Naive thymus-derived CD8-positive, alpha-beta T cell (primary cell): ENCODE measurements at places on chromosomes 13 and 19. TPM values are rescaled to one million over a fixed set of nuclear protein-coding genes. Genes with fewer than 3 reads are reported as not detected.

- H3K4me3 ChIP-seq: no peak overlapping the region
- no peaks in the 10 kb centered on the region for H3K36me3 ChIP-seq
- no peak overlapping the region for H3K27ac ChIP-seq
- H3K27me3 ChIP-seq: no peaks in the 10 kb centered on the region
These were observed 7.3 kb downstream of the PIAS4 start for GRCh38 chr19:4014541-4015491.

GRCh38 chr19:709965-710571, 1.3 kb downstream of the PALM start:
- no peak for DNase-seq
- peaks cover 7% of the 10 kb centered on the region for H3K27me3 ChIP-seq
- no peak overlapping the region for H3K27ac ChIP-seq
- H3K4me1 ChIP-seq: no peaks in the 10 kb centered on the region
- H3K4me3 ChIP-seq: no peak overlapping the region

- H3K4me3 ChIP-seq: no peak overlapping the region
- peaks cover 22% of the 10 kb centered on the region for H3K27me3 ChIP-seq
- H3K4me1 ChIP-seq: peaks cover 2% of the 10 kb centered on the region
- no peak for DNase-seq
- no peaks in the 10 kb centered on the region for H3K36me3 ChIP-seq
These were observed 89.3 kb upstream of the C1QTNF9B start for GRCh38 chr13:23986619-23987018.

GRCh38 chr19:49212016-49212701, 54.6 kb downstream of the TRPM4 start:
- no peaks in the 10 kb centered on the region for H3K36me3 ChIP-seq
- no peak overlapping the region for H3K4me3 ChIP-seq
- no peak for DNase-seq
- H3K27me3 ChIP-seq: peaks cover 12% of the 10 kb centered on the region

GRCh38 chr13:73857106-73857505, 277.1 kb downstream of the KLF12 start:
- H3K4me1 ChIP-seq: peaks cover 15% of the 10 kb centered on the region
- H3K27ac ChIP-seq: no peak overlapping the region
- peaks cover 23% of the 10 kb centered on the region for H3K36me3 ChIP-seq

The TICAM1 gene
- polyA plus RNA-seq: 2.4 TPM

The CGB8 gene
- not detected for polyA plus RNA-seq

The CYP4F8 gene
- not detected for polyA plus RNA-seq

The ZNF681 gene
- polyA plus RNA-seq: 3.5 TPM

The SHANK1 gene
- 0.43 TPM for polyA plus RNA-seq

The RYR1 gene
- polyA plus RNA-seq: not detected
